ENCODE measurements at places on chromosomes 12 and 14. TPM values are rescaled to one million over a fixed set of nuclear protein-coding genes. Genes with fewer than 3 reads are reported as not detected.

KRT84 gene
- not detected for total RNA-seq

GRCh38 chr14:50524060-50524459, 8.3 kb downstream of the MAP4K5 start:
- no peak for DNase-seq
- H3K4me1 ChIP-seq, result peaks cover 43% of the 10 kb centered on the region
- peaks cover 15% of the 10 kb centered on the region for H3K36me3 ChIP-seq
- no peaks in the 10 kb centered on the region for H3K27me3 ChIP-seq
- peak overlapping the region; percentile 64 for H3K27ac ChIP-seq

DNA sequence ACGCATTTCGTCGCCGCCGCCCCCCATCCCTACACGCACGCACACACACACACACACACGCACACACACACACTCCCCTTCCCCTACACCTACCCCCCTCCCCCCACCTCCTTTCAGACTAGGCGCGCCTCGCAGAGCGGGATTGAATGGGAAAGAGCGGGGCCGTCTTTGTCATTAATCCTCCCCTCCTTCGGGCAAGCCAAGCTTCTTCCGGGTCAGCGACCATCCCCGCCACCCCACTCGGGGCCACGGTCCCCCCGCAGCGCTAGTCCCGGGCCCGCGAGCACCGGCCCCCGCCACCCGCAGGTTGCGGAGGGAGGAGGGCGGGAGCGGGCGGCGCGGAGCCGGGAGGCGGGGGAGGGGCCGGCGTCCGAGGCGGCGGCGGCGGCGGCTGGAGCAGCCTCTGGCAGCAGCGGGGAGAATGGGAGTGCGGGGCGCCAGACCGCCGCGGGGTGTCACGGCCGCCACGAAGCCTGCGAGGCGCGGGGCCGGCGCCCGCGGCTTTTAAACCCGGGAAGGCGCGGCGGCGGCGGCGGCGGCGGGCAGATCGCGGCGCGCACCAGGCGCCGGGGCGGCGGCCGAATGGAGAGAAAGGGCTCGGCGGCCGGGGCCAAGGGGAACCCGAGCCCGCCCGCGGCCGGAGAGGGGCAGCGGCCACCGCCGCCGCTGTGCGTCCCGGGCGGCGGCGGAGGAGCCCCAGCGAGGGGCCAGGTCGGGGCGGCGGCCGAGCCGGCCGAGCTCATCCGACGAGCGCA, at the start of gene TTC9:
Gene TTC9, plus strand, starts transcription at position 369 of the 755 bp plus-strand sequence. Its CDS starts 214 bp downstream, at position 583.
- no peaks in the 10 kb centered on the region for H3K27me3 ChIP-seq
- peaks cover 8% of the 10 kb centered on the region for H3K36me3 ChIP-seq
- H3K4me3 ChIP-seq, result peak within 1 kb of the TSS; percentile 95
- peak within 1 kb of the TSS; percentile 92 for H3K27ac ChIP-seq

SLC5A8 gene
- not detected for total RNA-seq

DNA sequence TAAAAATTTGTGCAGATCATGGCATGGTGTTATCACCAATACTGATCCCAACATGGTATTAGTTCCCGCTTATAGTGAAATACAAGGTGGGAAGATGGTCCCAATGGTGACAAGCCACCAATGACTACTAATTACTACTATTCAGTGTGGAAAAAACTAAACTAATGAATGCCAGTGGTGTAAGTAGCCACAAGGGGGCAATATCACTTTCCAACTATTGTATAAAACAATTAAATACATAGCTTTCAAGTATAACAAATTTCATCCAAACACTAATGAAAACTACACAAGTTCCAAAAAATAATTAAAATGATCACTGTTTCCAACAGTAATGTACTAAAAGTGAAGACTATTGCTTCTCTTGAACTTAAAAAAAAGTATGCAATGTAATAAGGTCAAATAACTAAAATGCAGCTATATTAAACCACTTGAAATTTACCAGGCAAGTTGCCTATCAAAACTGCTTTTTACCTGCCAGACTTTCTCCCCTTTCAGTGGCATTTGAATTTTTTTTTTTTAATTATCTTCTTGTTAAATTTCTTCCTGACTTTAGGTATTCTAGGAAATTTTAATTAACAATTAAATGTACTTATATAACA, 58.0 kb downstream of the PAPLN start:
- DNase-seq, result no peak
- peaks cover 7% of the 10 kb centered on the region for H3K4me1 ChIP-seq
- no peaks in the 10 kb centered on the region for H3K27me3 ChIP-seq
- H3K27ac ChIP-seq, result no peak overlapping the region

DNA sequence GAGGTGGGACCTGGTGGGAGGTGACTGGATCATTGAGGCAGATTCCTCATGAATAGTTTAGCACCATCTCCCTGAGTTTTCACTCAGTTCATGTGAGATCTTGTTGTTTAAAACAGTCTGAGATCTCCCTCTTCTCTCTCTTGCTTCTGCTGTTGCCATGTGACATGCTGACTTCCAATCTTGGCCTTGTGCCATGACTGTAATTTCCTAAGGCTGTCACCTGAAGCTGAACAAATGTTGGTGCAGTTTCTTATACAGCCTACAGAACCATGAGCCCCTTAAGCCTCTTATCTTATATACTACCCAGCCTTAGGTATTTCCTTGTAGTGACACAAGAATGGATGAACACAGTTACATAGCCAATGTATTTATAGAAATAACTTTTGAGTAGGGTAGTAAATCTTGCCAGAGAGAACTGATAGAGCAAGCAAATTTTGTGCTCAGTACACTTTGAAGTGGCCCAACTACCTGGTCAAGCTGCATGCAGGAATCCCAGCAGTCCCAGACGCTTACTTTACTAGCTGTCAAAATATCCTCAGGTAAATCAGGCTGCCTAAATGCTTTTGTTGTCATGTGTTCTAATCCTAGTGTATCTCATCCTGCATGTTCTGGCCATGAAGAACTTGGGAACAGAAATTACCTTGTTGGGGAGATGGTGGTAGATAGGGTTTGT, 445.6 kb upstream of the MIS18BP1 start:
- no peak overlapping the region for H3K4me3 ChIP-seq
- no peak overlapping the region for H3K27ac ChIP-seq
- no peaks in the 10 kb centered on the region for H3K27me3 ChIP-seq
- H3K4me1 ChIP-seq, result no peaks in the 10 kb centered on the region

GRCh38 chr14:53888535-53889386, 67.9 kb downstream of the BMP4 start:
- no peaks in the 10 kb centered on the region for H3K4me1 ChIP-seq
- no peak for DNase-seq
- H3K27me3 ChIP-seq, result peaks cover 11% of the 10 kb centered on the region
- H3K4me3 ChIP-seq, result no peak overlapping the region

DNA sequence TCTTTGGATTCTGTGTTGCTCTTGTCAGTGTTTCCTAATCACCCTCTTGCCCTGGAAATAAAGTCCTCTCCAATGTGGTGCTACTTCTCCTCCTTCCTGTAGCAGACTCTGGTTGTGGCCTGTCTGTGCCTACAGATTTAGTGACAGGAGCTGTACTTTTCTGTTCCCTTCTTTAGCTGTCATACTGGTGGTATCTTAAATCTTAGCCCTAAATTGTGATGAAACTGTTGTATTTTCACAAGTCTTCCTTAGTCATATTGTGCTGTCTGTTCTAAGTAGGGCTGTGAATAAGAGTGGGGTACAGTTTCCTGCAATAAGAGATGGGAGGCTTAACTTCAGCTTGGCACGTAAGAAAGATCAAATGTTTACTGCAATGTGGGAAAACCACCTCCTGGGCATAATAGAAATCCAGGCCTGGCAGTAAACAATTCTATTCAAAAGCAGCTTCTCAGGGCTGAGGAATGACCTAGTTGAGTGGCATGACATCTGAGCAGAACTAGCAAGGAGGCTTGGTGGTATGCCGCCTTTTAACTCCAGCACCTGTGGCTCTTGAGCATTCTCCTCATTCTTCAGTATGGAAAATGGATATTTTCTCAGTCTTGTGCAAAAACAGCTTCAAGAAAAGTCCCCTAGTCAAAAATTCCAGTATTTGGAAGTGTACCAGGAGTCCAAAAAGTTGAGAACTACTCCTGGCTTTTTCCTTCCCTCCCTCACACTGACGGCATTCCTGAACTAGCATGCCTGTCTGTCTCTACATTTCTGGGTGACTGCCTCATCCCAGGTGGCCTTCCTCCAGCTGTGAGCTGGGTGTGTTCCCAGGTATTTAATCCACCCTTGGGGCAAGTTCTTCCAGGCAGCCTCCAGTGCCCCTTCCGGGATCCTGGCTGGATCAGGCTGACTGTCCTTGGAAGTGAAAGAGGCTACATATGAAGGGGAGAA, 19.5 kb downstream of the ANO6 start:
- no peaks in the 10 kb centered on the region for H3K27me3 ChIP-seq
- H3K4me3 ChIP-seq, result no peak overlapping the region
- no peak for DNase-seq

- H3K4me1 ChIP-seq, result peaks cover 23% of the 10 kb centered on the region
- no peak for DNase-seq
- peaks cover 2% of the 10 kb centered on the region for H3K36me3 ChIP-seq
- peak within 1 kb of the TSS; percentile 53 for H3K4me3 ChIP-seq
Measured at GRCh38 chr14:24367514-24368211, at the start of gene NFATC4. NFATC4 (plus strand) TSS chr14:24368184; CDS start chr14:24368341, 157 bp downstream.

GRCh38 chr12:107451246-107451645, 234.4 kb upstream of the PWP1 start:
- H3K27ac ChIP-seq, result no peak overlapping the region
- H3K36me3 ChIP-seq, result peaks cover 9% of the 10 kb centered on the region
- H3K27me3 ChIP-seq, result no peaks in the 10 kb centered on the region
- H3K4me3 ChIP-seq, result no peak overlapping the region
- no peak for DNase-seq

- H3K4me1 ChIP-seq, result peaks cover 34% of the 10 kb centered on the region
- H3K4me3 ChIP-seq, result peak overlapping the region; percentile 5
- peaks cover 6% of the 10 kb centered on the region for H3K36me3 ChIP-seq
- no peaks in the 10 kb centered on the region for H3K27me3 ChIP-seq
Measured at GRCh38 chr12:93766796-93767523, 89.8 kb downstream of the CRADD start.

All from activated naive CD8-positive, alpha-beta T cell treated with anti-CD3 and anti-CD28 coated beads, Interleukin-2, amount 10 ng/mL, durations not matched to agents 7 days and 5 days (primary cell).